Activated CD4-positive, alpha-beta T cell treated with anti-CD3 and anti-CD28 coated beads, Interleukin-2, Interleukin-6, amounts not matched to agents 100 ng/mL and 50 ng/mL, durations not matched to agents 16 hours and 8 hours (primary cell): ENCODE measurements at places on chromosomes 7 and 10.

DNA sequence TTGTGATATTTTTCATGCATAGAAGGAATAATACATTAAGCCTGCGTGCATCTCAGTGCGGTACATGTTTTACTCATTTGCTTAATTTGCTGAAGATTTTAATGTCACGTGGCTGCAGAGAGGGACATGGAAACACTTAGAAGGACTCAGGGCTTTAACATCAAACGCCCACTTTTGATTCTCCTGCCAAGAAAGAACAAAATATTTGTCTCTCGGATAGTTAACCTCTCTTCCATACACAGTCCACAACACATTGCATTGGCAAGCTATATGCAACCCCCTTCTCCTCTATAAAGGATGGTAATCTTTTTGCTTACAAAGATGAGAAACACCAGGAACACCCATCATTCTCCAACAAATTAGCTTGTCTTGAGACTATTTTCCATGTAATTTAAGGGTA is 148.0 kb upstream of the NRP1 start:
- DNase-seq: no peak

DNA sequence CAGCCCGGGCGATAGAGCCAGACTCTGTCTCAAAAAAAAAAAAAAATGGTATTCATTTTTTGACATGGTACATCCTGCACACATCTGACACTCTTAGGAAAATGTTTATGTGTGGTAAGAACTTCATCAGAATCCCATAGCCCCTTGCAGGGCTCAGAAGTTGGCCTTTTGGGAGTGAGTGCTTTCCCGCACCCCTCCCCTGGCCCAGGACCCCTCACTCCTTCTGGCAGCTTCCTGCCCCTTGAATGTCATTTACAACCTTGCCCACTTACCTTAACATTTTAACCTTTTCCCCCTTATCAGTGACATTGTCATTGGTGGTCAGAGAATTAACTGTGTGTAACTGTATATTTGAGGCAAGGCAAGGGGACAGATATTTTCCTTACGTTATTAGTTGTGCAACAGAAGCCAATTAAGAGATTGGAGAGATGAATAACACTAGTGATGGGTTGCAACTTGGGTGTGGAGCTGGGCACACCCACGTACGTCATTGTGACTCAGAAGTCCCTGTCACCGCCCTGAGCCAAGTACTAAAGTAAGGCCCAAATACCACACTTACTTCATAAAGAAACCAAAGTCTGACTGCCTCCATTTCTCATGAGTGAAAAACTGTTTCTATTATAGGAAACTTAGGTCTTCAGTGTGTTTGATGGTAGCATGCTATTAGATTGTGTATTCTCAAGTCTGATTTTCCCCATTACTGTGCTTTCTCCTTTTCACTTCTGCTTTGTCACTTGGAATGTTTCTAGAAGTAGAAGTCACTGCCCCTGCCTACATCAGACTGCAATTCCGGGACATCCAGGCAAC is 31.6 kb downstream of the OGDH start:
- DNase-seq: peak; percentile 91

DNA sequence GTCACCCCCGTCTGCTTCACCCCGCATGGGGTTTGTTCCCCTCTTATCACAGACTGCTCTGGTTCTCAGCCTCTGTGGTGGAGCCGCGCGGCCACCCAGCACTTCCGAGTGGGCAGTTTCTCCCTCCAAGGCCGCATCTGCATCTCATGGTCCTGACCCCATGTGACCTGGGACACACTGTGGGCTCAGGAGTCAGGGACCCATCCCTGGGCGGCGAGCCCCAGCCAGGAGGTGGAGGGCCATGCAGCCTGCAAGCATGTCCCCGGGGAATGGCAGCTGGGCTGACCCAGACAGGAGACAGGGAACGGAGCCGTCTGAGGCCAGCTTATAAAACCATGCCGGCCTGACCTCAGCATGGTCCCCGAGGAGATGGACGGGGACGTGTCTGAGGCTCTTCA is 25.2 kb upstream of the TTYH3 start:
- DNase-seq: no peak

GRCh38 chr10:14250496-14251076 is 80.1 kb downstream of the FRMD4A start:
- DNase-seq: no peak

DNA sequence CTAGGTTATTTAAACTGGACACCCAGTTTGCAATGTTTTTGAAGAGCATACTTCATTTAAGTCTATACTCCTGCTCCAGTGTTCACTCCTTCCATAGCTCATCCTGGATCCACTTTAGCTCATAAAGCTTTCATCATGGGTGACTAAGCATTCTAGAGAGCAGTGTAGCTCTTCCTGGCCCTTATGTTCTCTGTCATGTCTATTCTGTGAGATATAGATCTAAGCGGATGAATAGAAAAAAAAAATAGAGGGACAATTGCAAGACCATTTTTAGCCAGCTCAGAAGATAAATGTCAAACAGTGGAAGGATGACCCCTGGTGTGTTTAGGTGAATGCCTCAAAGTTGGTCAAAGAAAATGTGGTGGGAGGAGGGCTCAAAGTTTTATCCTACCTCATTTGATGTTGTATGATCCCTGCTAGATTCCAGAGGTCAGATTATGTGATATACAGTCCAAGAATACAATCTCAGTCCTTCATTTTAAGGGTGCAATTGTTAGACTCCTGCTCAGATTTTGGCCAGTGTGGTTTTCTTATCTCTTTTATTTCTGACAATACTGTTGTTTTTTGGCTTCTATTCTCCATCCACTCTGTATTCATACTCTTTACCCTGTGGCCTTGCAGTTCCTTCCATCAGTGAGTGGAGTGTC is 7.5 kb upstream of the HECW1 start:
- no peak for DNase-seq

DNA sequence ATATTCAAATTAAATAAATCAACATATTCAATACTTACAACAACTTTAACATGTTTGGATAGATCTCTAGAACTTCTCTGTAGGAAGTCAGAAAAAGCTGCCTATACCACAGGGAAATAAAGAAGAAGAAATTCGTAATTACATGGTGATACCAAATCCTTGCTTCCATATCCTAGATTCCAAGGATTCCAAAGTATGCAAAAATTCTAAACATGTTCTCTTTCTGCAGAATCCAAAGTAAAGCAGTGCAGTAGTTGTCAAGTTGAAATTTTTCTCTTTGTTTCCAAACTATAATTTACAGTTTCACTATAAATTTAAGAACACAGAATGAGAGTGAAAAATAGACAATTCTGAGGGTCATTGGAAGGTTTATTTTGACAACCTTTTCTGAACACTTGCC is 233.7 kb upstream of the PTN start:
- no peak for DNase-seq

DNA sequence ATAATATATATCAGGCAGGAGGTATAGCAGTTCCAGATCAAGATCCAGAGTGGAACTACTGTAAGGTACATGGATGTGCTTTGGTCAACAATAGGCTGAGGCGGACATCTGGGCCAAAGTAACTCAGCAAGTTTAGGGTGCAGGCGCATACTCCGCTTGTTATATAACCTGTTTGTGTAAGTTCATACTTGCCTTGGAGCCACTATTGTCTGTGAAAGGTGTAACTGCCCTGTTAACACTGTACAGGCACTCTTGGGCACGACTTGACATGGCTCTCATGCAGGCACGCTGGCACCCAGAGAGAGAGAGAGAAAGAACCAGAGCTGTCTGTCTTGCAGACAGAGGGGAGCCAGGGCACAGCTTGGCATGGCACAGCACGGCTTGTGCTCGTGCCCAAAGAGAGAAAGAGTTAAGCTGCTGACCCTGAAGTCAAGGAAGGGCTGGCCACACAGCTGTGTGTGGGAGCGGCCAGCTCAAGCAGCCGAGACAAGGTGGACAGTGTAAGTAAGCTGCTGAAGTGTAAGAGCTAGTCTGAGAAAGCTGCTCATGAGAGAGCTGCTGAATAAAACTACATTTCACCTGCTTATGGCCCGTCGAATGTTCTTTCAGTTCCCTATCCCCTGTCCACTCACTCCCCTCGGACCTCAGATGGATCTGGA is 47.8 kb upstream of the KAT6B start:
- DNase-seq: no peak

GRCh38 chr10:31000867-31001266 is 30.8 kb downstream of the ZNF438 start:
- no peak for DNase-seq

DNA sequence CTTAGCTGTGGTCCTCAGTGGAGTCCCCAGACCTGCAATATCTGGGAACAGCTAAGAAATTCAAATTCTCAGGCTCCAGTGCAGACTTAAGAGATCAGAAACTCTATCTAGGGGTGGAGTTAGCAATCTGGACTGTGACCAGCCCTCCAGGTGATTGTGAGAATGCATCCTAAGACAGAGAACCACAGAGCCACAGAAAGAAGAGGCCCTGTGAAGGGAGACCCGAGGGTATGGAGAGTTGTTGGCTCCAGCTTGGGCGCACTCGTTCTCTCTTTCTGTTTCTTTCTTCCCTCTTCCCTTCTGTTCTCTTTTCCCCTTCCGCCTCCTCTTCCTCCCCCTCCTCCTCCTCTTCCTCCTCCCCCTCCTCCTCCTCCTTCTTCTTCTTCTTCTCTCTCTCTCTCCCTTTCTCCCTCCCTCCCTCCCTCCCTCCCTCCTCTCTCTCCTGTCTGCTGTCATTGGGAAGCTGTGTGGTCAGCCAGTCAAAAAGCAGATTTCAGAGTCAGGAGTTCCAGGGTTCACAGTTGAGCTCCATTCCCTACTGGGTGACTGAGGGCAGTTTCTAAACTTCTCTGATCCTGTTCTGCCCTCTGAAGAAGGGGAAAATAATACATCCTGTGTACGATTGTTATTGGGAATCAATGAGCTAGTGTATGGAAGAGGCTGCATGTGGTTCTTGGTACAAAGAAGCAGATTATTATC is 62.1 kb upstream of the STEAP1B start:
- peak; percentile 62 for DNase-seq

GRCh38 chr10:43109671-43110249 is 28.5 kb upstream of the CSGALNACT2 start:
- DNase-seq: no peak

- DNase-seq: no peak
Measured at GRCh38 chr10:35699848-35700486, 57.9 kb upstream of the FZD8 start.

GRCh38 chr10:43054593-43054992 is 22.3 kb upstream of the RET start:
- no peak for DNase-seq

DNA sequence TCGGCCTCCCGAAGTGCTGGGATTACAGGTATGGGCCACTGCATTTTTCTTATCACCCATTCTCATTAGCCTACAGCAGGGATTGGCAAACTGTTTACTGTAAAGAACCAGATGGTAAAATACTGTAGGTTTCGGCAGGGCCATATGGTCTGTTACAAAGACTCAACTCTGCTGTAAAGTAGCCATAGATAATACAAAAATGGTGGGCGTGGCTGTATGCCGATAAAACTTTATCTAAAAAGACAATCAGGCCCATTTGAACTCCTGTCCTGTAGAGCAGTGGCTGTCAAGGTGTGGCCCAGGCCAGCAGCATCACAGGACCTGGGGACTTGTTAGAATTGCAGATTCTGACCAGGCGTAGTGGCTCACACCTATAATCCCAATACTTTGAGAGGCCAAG is 134.3 kb downstream of the CUX1 start:
- DNase-seq: no peak

- no peak for DNase-seq
Measured at GRCh38 chr7:26987338-26987737, 108.5 kb downstream of the HOXA1 start.

DNA sequence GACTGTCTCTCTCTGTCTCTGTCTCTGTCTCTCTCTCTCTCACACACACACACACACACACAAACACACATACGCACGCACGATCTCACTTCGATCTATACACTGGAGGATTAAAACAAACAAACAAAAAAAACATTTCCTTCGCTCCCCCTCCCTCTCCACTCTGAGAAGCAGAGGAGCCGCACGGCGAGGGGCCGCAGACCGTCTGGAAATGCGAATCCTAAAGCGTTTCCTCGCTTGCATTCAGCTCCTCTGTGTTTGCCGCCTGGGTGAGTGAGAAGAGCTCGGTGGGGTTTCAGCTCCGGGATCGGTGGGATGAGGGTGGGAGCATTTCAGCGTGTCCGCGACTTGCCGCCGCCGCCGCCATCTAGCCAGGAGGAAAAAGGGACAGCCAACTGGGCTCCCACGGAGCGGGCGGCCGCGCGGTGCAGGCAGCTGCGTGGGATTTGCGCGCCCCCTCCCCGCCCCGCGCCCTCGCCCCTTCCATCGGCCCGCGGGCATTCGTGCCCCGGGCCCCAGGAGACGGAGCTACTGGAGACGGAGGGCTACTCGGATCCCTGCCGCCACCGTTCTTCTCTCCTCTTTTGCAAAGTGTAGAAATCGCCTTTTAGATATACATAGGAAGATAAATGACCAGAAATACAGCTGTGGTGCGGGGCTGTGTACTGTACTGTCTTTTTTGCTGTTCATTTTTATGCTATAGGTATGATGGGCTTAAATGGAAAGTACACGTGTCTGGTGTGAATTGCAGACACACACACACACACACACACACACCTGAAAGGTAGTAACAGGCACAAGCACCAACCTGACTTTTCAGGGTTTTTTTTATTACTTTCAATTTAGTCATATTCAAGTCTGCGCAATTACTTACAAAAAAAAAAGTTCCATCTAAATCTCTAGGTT is 581 bp downstream of the PTPRZ1 start:
- no peak for DNase-seq

DNA sequence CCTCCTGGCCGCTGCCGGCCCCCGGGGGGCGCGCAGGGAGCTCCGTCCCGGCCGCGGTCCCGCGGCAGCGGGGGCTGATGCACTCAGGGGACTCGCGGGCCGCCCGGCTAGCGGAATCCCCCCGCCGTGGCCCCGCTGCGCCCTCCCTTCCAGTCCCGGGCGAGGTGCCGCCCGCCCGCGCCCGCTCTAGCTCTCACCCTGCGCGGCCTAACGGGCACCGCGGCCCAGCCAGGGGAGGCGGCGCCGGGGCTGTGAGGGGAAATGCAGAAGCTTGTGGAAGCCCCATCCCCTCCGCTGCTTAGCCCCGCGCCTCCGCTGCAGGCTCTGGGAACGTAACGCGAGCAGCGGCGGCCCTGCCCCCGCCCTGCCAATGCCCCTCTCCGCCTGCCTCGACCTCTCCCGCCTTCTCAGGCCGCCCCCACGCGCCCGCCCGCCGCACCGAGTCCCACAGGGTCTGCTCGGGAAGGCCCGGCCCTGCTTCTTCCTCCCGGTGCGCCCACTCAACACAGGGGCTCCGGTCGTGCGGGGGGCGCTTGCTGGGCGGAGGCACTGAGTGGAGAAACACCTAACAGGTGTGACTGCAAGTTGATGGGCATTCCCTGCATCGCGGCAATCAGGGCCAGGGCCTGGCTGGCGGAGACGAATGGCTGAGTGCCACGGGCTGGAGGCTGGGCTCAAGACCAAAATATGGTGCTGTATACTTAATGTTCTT is 384 bp upstream of the TMEM229A start:
- DNase-seq: no peak

GRCh38 chr10:46304062-46304461 is 17.3 kb downstream of the ANTXRL start:
- no peak for DNase-seq

- no peak for DNase-seq
Measured at GRCh38 chr7:116209561-116210070, 723 bp upstream of the TES start.
